ENCODE measurements at places on chromosomes 6 and 20.

DNA sequence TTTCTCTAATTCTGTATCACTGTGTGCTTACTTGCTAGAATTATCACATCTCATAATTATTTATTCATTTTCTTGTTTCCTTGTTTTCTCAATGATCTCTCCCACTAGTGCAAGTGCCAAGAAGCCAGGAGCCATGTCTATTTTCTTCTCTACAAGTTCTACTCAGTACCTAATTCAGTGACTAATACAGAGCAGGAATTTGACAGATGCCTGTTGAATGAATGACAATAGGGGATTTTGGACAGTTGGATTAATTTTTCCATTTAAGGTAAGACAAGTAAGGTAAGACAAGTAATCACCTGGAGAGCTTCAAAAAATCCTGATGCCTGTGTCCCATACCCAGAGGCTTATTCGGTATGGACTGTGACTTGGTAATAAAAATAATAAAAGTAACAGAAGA, 81.0 kb downstream of the EDN1 start:
- no peak for DNase-seq

DNA sequence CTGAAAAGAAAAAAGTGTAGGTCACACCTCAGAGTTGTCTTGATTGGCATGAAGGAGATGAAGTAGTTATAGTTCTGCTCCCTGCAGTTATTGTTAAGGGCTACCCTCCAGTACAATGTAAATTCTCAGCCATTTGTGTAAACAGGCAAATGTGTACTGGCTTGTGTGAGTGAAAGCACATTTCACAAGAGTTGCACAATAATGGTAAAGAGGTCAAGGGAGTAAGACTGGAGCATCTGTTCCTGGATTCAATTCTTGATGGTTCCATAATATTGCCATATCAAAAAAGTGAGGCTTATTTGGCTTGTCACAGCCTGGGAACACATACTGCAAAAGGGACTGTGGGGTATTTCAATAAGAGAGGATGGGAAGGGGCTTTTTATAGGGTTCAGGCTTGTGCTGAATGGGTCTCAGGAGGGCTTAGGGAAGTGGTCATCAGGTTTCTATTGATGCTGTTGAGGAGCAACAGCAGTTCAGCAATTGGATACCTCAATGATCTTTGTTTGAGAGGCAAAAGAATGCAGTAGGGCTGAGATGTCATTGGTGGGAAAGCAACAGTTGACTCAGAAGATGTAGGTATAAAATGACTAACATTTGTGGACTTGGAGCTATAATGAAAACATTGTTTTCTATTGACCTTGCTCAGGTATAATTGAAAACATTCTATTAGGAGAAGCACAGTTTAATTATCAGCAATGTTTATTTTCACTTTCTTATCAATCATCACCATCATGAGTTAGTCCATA, 402.6 kb downstream of the BCKDHB start:
- DNase-seq, result no peak

GRCh38 chr20:2101057-2101864, at the start of gene STK35:
Gene STK35, plus strand, starts transcription at chr20:2101827. Its CDS starts 55 bp downstream, at chr20:2101882.
- DNase-seq, result peak; percentile 24

- DNase-seq, result no peak
Observed at GRCh38 chr6:157724960-157725741, 97.9 kb upstream of the SNX9 start.

DNA sequence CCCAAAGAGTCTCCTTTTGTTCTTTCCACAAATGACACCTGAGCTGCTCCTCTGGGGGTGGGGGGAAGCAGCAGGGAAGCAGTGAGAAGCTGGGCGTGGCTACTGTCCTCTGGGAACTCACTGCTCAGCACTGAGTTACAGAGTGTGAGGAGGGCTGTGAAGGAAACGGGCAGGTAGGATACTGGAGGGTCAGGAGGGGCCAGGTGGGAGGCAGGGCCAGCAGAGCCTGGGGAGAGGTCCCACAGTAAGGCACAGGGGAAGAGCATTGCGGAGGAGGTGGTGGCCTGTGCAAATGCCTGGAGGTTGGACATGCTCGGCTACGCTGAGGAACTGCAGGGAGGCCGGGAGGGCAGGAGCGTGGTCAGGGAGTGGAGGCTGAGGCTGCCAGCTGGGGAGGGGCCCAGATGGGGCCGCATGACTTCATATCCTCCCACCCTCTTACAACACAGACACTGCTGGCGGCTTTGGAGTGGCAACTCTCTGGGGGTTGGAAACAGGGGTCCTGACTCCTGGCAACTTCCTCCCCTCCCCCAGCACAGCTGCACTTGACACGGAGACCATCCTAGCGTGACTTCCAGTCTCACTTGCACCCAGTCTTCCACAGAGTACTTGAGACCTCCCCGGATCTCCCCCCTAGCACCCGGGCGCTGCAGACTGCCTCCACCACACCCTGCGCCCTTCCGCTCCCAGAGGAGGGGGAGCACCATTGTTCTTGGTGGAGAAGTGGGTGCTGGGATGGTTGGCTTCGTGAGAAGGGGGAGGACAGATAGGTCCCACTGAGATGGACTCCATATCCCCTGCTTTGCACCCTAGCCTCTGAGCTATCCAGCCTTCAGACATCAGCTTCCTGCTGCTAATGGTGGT, 34.2 kb downstream of the RBM38 start:
- no peak for DNase-seq

- no peak for DNase-seq
Observed at GRCh38 chr6:109052018-109052651, 42.5 kb downstream of the SESN1 start.

DNA sequence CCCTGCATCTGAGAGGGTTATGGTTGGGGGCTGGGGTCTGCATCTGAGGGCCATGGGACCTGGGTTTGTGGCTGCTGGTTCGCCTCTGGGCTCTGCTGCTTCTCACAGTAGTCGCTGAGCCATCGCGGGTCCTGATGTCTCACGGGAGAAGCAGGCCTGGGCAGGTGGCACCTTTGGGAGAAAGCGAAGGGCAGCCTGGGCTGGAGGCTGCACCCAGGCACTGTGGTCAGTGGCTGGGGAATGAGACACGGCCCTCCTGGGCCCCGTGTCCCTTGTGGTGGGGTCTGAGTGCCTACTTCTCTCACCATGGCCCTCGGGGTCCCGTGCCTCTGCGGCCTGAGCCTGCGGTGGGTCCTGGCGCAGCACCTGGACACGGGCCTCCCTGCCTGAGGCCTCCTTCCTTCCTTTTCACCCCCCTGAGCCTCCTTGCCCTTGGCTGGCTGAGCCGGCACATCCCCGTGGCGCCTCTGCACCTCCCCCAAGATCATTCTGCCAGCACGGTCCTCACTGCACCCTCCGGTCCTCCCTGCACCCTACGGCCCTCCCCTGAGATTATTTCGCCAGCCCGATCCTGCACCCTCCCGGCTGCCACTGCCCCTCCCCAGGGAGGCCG, 206.0 kb downstream of the ERMARD start:
- no peak for DNase-seq

DNA sequence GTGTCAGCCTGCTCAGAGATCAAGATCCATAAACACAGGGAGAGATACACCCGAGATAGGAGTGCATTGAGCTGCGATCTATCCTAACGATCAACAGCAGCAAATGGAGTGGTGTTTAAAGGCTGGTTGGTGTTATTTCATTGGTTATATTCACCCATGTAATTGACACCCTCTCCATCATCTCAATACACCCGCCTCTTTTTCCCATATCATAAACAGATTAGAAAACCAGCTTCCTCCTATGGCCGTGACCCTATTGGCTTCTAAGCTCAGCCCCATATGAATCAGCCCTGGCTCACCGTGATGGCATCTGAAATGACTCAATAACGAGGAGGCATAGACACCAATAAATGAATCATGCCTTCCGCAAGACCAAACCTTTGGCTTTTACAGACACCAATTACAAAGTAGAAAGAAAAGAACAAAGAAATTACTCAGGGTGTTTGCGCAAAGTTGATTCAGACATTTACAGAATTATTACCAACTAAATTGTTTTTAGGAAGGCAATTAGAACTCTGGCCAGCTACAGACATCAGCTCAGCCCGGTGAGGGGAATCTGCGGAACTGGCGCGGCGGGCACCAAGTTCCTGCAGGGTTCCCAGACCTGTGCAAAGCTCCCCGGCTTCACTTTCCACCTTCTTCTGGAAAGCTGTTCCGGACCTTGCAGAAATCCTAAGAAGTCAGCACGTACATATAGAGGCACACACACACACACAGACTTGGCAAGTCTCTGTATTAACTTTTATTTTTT, 11.5 kb downstream of the PMEPA1 start:
- DNase-seq, result peak; percentile 100

DNA sequence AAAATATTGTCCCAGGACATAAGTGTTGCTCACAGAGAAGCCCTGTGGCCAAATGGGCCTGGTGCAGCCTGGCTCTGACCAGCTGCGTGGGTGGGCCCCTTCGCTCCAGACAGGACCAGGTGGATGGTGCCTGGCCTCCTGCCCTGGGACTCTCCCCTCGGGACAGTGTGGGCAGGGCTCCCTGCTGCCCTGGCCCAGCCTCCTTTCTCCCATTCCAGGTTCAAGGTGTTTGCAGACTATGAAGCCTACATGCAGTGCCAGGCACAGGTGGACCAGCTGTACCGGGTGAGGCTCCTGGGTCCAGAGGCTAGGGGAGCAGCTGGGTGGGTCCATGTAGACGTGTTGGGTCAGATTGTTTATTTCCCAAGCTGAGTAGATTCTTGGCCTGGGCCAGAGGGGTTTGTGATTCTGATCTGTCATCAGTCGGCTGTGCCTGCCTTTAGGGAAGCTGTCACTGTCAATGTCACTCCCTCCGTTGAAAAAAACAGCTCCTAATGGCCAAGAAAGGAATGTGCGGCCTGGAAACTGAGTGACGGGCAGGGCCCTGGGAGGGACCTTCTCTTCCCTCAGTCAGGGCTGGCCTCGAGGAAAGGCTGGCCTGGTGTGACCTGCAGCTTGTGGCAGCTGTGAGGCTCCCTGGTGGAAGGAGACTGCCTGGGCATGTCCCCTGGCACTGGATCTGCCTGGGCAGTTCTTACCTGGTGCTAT, 47.7 kb downstream of the PYGB start:
- no peak for DNase-seq

- DNase-seq, result no peak
Observed at GRCh38 chr20:23046431-23046830, 3.0 kb downstream of the THBD start.

GRCh38 chr20:54475334-54476168, at the start of gene DOK5:
Gene DOK5, plus strand, starts transcription at chr20:54475593. Its CDS starts 354 bp downstream, at chr20:54475947.
- no peak for DNase-seq

GRCh38 chr6:143068001-143068400, 7.3 kb downstream of the AIG1 start:
- no peak for DNase-seq

DNA sequence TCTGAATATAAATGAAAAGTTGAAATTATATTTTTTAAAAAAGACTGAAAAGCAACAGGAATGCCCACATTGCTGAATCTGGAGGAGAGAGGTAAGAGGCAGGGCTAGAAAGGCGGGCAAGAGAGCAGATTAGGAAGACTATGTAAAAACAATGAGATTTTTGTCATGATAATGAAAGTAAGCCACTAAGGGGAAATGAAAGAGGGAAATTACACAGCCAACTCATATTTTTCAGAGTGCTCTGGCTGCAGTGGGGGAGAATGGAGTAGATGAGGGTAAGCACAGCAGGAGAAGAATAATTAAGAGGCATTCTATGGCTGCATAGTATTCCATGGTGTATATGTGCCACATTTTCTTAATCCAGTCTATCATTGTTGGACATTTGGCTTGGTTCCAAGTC, 281.9 kb downstream of the PKHD1 start:
- DNase-seq, result no peak

GRCh38 chr20:21729316-21729715, 23.9 kb downstream of the PAX1 start:
- DNase-seq, result no peak

- no peak for DNase-seq
Observed at GRCh38 chr20:13610184-13610583, 28.5 kb downstream of the TASP1 start.

- DNase-seq, result peak; percentile 81
Observed at GRCh38 chr20:24673678-24674570, 204.5 kb downstream of the SYNDIG1 start.

- no peak for DNase-seq
Observed at GRCh38 chr6:119043265-119043664, 35.2 kb downstream of the FAM184A start.

DNA sequence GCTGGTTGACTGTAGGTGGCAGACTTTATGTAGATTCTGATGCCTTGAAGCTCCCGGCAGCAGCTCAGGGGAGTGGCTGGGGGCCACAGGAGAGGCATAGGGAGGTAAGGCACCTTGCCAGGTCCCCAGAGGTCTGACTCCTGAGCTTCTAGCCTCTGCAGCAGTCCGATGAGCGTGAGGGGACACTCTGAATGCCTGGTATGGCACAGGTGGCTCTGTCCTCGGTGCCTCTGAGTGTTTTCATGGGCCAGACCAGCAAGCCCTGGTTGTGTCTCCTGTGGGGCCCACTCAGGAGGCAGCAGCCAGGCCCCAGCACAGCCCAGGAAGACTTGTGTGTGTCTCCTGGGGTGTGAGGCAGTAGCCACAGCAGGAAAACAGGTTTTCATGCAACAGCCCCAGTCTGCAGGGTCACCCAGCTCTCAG, 39.7 kb upstream of the IRF4 start:
- DNase-seq, result no peak

GRCh38 chr6:140062043-140063020, 687.9 kb upstream of the CITED2 start:
- peak; percentile 92 for DNase-seq
